Islet precursor cell (in vitro differentiated cells): ENCODE measurements at places on chromosomes 11 and 22.
A peak's percentile ranks its signal among the peaks of the same experiment; 100 is the strongest.

DNA sequence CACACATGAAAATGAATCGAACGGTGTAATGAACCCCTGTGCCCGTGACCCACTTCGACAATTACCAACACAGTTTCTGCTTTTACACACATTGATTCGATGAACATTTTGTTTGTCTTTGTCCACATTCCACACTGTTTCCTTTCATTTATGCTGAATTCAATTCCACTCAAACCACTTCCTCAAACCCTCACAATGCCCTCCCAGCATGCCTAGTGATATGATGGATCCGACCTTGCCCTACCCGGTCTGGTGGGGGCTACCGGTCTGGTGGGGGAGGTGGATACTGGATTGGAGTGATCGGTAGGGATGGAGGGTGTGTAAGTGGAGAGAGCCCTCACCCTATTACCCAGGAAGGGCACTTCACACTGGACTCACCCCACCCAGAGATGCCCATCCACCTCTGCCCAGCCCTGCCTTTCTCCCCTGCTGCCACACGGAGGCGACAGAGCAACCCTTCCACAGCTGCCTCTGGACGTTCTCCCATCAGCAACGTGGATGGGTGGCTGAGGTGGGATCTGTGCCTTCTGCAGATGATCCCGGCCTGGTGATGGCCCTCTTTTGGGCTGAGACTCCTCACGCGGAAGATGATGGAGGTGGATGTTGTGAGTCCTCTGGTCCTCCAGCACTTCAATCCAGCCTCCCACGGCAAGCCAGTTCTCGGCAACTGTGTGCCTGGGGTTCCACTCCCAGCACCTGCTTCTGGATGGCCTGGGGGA, 33.0 kb upstream of the P2RY2 start:
- DNase-seq: peak; percentile 84

DNA sequence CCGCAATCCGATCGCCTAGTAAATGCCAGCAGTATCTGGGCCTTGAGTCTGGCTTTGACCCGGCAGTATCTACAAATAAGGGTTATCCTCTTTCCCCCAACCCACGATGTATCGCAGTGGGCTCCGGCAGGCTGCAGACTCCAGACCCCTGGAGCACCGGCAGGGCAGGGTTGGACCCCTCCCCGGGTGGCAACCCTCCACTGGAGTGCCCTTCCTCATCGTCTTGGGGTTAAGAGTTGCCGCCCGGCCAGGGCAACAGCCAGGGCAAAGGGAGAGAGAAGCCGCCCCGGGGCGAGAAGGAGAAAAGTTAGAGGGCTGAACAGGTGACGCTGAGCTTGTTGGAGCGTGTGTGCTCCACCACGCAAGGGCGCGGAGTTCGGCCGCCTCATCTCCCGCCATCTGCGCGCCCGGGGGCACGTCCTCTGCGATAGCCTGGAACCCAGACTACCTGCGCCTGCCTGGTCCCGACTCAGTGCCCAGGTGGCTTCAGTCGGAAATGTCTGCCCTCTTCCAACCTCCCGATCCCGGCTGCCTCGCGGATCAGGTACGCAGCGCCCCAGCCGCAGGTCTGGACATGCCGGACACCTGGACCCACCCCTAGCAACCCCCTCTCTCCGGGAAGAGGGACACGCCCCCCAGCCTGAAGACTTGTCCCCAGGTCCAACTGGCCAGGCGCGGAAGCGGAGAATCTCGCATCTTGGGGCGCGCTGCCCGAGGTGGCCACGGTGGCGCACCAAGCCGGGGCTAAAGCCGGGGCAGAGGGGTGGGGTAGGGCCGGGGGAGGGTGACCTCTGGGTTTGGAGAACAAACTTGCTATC, 1.2 kb downstream of the DSCAML1 start:
- no peak for DNase-seq

DNA sequence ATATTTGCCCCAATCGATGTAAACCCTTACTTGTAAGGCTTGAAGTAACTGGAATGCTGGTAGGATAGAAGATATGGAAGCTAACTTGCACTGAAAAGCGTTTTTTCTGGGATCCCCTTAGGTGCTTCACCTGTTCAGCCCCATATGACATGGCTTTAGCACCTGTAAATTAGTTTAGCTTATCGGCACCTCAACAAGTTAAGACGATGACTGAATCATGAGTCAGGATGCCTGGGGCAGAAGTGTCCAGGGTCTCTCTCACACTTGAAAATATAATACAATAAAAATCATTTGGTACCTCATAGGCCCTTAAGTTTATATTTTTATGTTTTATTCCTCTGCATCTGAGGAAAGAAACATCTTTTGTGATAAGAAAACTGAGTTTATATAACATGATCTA, 409.2 kb upstream of the LRRC4C start:
- DNase-seq: no peak

DNA sequence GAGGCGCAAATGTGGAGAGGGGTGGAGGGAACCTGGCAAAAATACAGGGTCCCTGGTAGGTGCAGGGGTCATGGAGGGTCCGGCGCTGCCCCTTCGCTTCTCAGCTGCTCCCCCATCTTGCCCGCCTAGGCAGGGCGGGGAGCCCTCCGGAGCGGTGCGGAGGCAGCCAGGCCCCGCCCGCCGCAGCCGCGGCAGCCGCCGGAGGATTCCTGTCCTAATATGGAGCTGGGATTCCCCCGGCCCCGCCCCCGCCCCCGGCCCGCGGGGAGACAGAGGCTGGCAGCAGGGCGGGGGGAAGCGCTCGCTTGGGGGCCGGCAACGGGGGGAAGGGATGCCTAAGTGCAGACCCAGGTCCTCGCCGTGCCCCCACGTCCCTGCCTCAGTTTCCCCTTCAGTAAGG, 1.0 kb upstream of the NPAS4 start:
- DNase-seq: no peak

DNA sequence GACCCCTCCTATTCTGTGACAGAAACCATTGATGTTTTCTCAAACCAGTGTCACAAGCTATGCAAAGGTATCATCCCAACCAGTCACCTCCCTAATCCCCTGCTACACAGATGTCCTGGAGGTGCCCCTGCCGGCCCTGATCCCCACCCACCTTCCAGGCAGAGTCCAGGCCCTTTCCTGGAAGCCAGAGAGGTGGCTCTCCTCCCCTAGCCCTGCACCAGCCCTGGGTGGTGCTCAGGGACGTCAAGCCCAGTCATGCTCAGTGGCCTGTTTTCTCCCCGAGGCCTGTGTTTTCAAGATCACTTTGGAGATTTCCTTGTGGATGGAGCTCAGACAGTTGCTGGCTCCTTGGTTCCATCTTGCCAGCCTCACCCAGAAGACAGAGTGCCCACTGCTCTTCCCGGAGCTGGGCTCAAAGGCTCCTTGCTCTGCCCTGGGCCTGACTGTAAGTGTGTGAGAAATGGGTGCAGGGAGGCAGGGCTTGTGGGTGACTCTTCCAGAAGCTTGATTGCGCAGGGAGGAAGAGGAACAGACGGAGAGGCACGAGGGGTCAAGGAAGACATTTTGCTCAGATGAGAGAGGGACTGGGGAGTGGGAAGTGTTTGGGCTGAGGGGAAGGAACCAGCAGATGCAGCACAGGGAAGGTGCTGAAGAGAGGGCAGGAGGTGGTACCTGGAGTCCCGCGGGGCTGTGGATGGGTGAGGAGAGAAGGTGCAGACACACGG, 11.3 kb downstream of the P2RY6 start:
- no peak for DNase-seq

DNA sequence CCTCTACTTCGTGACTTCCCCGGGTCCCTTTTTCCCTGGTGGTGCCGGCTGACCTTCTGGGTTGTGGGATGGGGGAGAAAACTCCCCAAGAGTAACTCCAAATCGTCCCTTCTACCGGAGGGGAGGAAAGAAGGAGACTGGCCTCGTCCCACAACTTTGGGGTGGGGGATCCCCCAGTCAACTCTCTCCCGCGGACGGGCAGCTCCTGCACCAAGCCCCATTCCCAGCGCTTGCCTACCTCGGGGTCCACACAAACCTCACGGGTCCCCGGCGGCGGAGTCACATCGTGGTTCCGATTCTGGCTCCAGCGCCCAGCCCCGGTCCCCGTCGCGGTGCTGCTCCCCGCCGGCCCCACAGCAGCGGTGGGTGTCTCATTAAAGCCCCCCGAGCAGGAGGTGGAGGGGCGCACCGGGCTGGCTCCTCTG, 317 bp downstream of the BDNF start:
- no peak for DNase-seq

DNA sequence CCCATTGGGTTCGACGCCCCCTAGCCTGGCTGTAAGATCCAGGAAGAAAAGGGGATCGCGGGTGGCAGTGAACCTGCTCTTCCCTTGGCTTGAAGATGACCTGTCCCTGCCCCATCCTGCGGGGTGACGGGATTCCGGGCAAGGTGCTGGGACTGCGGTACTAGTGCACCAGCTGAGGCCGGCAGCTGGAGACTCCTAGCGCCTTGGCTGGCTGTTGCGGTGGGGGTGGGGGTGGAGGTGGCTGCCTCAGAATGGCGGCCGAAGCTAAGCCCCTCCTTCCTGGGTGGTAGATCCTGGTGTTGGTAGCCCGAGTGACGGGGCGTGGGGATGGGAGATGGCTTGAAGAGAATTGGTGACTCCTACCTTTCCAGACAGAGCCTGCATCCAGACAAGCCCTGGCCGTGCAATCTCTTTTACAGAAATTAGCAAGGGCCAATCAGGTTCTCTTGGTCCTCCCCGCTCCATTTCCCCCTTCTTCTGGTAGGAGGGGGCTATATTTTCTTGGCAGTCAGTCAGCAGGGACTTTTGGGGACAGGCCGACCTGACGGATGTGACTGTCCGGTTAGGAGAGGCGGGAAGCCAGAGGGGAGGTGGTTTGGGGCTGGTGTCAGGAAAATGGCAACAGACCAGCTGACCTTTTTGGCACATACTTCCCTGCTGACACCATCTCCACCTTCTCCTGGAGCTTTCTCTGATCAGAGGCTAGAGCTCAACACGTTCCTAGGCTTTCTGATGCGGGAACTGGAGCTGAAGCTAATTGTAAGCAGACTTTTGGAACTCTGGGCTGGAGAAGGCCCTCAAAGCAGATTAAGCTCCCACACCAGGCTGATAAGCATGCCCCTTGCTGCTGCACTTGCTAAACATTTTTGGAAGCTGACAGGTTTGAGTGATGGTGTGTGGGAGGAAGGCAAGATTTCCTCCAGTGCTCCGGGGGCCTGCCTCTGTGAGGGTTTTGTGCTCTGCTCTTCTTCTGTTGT, 2.0 kb downstream of the NAV2 start:
- DNase-seq: peak; percentile 64

GRCh38 chr11:128179039-128179438, 408.3 kb downstream of the ETS1 start:
- no peak for DNase-seq

DNA sequence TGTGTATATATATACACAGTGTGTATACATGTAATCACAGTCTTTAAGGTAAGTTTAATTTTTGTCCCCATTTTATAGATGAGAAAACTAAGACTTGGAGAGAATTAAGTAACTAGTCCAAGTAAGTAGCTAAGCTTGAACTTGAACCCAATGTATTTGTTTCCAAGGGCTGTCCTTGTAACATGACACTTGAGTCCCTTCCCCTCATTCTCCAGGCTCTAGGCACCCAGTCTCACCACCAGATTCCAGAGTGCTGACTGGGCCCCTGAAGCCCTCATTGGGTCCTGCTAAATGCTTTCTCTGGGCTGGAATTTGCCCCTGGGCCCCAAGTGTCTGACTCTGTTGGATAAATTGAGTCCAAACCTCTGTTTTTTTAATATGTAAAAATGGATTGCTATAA, 45.5 kb downstream of the ADM start:
- peak; percentile 96 for DNase-seq

GRCh38 chr11:92204731-92205130, 19.9 kb upstream of the FAT3 start:
- no peak for DNase-seq

- no peak for DNase-seq
These were observed 201.9 kb upstream of the PITPNB start for GRCh38 chr22:28120691-28121592.

DNA sequence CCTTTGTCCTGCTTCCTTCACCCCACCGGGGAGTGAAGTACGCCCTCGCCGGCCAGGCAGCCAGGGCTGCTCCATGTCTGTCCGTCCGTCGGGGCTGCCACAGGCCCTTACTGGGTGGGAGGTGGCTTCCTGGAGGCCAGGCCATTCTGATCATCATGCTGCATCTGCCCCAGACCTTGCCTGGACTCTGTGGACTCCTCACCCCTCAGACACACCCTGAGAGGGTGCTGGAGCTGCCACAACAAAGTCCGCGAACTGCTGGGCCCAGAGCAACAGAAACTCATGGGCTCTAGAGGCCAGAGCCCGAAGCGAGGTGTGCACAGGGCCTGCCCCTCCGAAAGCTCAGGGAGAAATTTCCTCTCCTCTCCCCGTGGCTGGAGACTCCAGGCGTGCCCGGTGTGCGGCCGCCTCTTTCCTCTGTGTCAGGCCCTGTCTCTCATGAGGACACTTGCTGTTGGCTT, 124.2 kb downstream of the KCNQ1OT1 start:
- DNase-seq: peak; percentile 38

DNA sequence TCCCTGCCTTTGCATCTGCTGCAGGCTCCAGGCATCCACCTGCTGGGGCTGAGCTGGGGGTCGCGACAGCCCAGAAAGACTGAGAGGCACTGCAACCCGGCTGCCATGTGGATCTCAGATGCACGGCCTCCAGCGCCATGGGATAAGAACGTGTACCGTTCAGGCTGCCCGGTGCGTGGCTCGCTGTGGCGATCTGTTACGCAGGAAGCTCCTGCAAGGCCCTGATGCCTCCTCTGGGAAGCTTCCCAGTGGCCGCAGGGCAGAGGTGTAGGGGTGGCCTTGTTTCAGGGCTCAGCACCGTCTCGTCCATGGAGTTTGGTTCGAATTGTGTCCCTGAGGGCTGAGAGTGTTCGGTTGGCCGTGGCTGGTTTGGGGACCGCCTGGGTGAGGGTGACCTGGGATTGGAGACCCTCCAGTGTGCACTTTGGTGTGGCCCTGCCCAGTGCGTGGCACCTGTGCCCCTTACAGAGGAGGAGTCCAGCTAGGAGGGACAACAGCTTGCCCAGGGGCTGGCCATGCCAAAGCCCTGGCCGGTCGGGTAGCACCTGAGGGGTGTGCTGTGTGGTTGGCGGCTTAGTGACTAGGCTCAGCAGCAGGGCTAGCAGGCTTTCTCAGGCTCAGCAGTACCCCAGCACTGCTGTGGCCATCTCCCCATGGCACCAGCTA, 1184.5 kb downstream of the BRD1 start:
- no peak for DNase-seq

DNA sequence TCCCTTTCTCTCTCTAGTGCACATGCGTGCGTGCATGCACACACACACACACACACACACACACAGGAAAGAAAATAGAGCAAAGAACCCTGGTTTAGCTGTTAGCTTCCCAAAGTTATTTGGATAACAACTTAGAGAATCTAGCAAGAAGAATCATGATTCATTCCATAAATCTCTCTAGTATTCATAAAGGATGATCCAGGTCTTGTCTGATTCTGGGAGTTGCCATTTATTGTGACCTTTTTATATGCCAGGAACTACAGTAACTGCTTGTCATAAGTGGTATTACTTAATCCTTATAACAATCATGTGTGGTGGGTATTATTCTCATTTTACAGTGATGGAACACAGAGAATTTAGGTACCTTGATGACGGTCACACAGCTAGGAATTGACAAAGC, 141.5 kb upstream of the MTMR2 start:
- DNase-seq: no peak

DNA sequence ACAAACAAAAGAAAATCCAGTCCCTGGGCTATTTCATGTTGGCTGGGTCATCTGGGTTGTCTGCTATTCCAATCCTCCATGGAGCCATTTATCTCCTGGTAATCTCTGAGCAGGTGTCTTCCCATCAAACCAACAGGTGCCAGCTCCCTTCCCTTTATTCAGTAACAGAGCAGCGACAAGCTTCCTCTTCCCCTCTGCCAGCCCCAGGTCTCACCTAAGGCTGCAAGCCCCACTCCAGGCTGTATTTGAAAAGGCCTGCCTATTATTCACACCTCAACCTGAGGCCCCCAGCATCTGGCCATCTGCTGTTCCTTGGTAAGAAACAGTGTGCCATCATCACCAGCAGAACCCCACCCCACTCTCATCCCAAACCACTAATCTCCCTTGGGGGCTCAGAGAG, 436.2 kb downstream of the BUD13 start:
- no peak for DNase-seq
